ENCODE measurements at places on chromosomes 2 and 18.

- DNase-seq: peak; percentile 22
These were observed 172.0 kb downstream of the SLC4A10 start for GRCh38 chr2:161796192-161796591.

DNA sequence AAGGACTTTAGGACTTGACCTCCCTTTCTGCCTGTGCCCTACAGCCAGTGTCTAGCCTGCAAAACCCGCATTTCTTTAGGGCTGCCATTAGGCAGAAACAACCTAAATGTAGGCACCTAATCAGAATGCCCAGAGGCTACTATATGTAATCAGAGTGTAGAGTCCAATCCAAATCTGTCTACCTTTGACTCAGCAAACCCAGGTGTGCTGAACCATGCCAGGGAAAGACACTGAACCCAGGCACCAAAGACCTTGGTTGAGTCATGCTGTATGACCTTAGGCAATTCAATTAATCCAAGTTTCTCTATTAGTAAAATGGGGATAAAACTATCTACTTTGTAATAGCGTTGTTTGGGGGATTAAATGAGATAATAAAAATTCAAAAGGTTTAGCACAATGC lies 20.7 kb downstream of the CAPN14 start:
- DNase-seq: no peak

- DNase-seq: no peak
These were observed 1539.7 kb upstream of the ACVR2A start for GRCh38 chr2:146305164-146305563.

DNA sequence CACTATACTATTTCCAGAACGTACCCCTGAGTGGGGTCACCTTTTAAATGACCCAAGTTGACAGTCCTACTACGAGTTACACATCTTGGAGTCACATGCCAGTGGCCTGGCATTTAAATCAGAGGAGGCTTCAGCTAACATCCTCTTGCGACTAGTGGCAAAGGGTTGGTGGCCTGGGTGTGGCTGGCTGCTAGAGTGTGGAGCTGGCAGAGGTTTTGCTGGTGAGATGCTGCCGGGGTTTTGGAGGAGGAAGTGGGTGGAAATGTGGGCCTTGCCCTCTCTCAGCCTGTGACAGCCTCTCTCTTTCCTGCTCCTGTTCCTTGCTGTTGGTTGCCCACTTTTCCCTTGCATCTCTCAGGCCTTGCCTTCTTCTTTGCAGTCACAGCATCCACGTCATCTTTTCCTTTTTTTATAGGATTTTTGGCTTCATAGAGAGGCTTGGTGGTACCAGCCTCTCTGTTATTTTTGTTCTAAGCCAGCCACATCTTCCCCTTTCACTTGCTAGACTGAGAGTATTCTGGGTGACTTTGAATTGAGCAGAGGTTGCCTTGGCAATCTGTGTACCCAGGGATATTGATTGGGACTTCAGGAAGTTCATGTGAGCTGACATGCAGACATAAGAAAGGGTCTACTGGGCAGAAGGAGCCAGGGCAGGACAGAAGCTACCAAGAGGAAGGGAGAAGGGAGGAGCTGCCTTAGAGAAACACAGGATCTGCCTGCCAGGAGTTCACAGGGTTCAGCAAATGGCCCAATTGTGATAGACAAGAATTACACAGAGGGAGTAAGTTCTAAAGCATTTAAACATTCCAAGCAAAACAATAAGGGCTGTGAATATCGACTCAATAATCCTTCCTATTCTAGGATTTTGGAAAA lies 55.4 kb downstream of the CDC42EP3 start:
- no peak for DNase-seq

- no peak for DNase-seq
These were observed 37.1 kb upstream of the LINC00305 start for GRCh38 chr18:64185987-64186386.

- peak; percentile 44 for DNase-seq
These were observed 27.4 kb upstream of the CHAC2 start for GRCh38 chr2:53740170-53740569.

- peak; percentile 33 for DNase-seq
These were observed 309.1 kb upstream of the COL3A1 start for GRCh38 chr2:188664951-188665595.

DNA sequence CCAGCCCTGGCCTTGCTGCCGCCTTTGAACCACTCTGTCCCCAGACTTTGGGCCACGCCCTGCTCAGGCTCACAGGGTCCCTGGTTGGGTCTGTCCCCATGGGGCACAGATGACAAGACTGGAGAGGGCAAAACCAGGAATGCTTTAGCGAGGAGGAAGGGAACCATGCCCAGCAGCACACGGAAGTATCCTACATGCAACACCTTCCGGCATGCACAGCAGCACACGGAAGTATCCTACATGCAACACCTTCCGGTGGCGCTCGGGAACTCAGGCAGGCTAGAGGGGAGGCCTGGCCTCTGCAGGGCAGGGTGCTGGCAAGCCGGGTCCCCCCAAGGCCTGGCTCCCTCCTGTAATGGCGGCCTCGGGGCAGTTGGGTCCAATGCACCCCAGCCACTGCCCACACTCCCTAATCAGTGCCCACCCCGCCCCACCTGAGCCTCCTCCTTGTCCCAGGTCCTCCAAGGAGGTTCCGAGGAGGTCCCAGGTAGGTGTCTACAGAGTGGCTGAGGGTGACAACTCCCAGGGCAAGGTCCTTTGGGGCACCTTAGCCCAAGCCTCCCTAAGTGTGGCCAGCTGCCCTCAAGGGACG lies 33.6 kb upstream of the SNED1 start:
- DNase-seq: no peak

GRCh38 chr18:35526495-35527059 lies 28.8 kb upstream of the INO80C start:
- DNase-seq: peak; percentile 67

DNA sequence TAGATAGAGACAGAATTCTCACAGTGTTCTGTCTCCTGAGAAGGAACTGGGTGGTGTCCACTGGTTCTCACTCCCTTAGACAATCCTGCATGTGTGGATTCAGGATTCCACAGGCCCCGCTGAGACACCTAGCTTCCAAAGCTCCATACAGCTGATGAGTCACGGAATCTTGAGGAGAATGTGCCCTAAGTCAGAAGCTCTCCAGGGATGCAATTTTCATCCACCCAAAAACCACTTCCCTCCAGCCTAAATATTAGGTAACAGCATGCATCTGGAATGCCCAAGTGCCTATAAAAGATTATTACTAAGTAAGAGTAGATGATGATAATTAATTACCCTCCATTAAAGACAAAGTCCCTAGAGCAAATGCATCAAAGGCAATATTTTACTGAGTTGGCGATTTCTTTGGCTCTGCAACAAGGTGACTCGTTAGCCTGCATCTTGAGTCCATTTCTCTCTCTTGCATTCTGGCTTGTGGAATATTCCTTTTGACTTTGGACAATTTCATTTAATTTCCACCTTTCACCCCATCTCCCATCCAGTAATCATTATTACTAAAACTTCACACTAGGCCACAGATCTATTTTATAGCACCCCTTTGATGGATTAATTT lies 475.1 kb downstream of the TNS1 start:
- DNase-seq: peak; percentile 29

GRCh38 chr2:220513573-220514288 lies 886.3 kb downstream of the SLC4A3 start:
- no peak for DNase-seq

GRCh38 chr2:205848601-205849000 lies 166.3 kb downstream of the NRP2 start:
- DNase-seq: peak; percentile 88

DNA sequence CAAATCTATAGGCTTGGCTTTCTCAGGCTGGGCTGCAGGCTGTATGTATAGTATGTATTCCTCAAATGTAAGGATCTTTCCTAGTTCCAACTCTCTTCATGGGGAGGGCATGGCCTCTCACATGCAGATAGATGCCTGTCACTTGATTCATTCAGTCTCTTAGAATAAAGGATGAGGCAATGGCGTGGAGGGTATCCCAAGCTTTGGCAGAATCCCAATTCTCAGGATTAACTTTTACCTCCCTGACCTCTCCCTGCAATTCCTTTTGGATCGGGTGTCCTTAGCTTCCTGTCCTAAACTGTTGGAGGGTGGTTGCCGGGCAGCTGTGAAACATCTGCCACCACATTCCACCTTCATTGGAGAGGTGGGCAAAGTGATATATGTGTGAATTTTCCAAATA lies 80.3 kb downstream of the INSIG2 start:
- no peak for DNase-seq

- DNase-seq: no peak
These were observed 250.5 kb upstream of the MYT1L start for GRCh38 chr2:2581331-2582159.

GRCh38 chr2:42047488-42048298 lies at the start of gene PKDCC:
TSS of gene PKDCC (plus strand) at chr2:42048021. CDS start at chr2:42048200, 179 bp downstream.
- DNase-seq: peak; percentile 90

DNA sequence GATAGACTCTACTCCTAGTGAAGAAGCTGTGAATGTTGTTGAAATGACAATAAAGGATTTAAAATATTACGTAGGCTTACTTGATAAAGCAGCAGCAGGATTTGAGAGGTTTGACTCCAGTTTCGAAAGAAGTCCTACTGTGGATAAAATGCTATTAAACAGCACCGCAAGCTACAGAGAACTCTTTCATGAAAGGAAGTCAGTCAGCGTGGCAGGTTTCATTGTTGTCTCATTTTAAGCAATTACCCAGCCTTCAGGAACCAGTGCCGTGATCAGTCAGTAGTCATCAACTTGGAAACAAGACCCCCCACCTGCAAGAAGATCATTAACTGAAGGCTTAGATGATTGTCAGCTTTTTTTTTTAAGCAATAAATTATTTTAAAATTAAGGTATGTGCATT lies 14.0 kb downstream of the USP14 start:
- DNase-seq: no peak

- no peak for DNase-seq
These were observed 56.4 kb downstream of the KLHL29 start for GRCh38 chr2:23441414-23441813.

GRCh38 chr2:74291886-74292621 lies 51.2 kb downstream of the SLC4A5 start:
- DNase-seq: no peak
